ENCODE measurements at places on chromosomes 3 and 15.

DNA sequence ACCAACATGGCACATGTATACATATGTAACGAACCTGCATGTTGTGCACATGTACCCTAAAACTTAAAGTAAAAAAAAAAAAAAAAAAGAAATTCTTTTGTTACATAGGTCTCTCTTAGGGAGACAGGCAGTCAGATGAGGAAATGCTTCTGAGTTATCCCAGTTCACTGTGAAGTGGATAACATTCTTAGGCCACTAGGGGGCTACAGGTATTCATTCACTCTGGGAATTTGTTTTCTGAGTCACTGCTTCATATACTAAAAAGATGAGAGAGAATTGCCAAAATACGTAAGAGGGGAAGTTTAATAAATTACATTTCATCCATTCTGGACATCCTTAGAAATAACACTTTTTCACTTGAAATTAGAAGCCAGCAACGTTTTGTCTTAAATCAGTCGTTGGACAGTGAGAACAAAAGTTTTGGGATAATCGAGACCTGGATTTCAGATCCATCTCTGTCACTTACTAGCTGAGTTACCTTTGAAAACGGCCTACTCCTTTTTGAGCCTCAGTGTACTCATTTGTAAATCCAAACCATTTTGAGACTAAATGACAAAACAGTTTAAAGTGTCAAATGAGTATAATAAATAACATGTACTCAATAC, 738.4 kb upstream of the ALCAM start:
- no peak for DNase-seq

DNA sequence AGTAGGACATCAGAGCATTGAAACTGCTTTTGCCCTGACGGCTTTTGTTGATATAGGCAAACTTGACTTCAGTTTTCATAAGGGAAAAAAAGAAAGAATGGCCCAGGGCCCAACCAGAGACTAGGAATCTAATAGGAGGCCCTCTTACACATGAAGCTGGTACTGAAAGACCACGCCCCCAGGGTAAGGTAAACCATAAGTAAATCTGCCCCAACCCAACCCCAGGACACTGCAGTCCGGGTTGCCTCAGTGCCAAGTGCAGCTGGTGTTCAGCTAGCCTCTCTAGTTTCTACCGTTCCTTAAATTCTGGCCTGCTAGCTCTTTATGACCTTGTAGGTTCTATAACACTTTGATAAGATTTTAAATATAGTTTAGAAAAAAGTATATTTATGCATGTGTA, 136.7 kb downstream of the AQP9 start:
- no peak for DNase-seq

GRCh38 chr15:57387564-57388076, 11.3 kb downstream of the CGNL1 start:
- DNase-seq: no peak

- no peak for DNase-seq
Observed at GRCh38 chr15:66211670-66212562, 41.6 kb downstream of the MEGF11 start.

DNA sequence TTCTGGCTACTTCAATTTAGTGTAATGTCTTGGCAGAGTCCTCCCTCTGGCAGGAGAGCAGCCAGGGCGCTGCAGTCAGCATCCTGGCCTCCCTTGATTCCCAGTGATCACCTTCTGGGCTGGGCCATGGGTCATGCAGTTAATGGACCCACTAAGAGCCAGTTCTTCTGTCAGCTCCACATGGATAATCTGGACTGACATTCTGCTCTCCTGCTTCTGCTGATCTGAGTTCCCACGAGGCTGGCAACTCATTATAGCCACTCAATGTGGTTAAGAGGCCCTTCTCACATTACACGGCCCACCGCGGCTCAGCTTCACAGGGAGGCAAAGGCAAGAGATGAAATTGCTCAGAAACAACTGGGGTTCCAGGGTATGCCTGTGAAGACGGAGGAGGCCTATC, 94.0 kb downstream of the WDR76 start:
- no peak for DNase-seq

DNA sequence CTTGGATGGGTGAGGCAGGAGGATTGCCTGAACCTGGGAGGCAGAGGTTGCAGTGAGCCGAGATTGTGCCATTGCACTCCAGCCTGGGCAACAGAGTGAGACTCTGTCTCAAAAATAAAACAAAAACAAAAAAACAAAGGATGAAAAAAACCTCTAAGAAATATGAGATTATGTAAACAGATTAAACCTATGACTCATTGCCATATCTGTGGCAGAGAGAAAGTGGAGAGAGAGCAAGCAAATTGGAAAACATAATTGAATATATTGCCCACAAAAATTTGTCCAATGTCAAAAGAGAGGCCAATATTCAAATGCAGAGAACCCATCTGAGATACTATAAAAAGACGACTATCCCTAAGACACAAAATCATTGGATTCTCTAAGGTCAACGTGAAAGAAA, 1106.0 kb downstream of the OTOL1 start:
- no peak for DNase-seq

DNA sequence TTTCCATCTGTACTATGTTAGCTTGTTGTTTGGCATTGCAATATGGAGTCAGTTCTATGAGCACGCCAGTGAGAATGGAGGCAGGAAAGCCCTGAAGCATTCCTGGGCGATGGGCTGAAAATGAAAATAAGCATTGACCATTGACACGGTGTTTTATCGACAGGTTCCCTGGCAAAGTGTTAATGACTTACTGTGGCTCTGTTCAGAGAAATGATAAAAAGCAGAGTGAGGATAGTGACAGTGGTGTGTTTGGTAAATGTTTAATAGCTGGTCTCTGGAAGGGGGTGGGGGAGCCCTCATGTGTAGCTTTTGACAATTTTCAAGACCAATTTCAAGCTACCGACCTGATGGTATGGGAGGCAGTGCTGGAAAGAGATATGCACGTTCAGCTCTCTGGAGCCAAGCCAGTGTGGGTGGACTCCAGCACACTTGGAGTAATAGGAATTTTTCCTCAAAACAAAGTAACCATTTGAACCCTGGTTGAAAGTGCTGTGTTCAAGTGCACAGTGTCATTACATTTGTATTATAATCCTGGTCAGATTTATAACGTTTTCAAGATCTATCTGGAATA, 341.7 kb upstream of the ROBO2 start:
- DNase-seq: no peak

All from suprapubic skin (tissue), 4 donors.